Activated T-cell treated with anti-CD3 and anti-CD28 coated beads, Interleukin-2, amount 50 U/mL, for 72 hours (primary cell): ENCODE measurements at places on chromosomes 16 and 17.

- H3K36me3 ChIP-seq, result no peaks in the 10 kb centered on the region
- DNase-seq, result no peak
- no peak overlapping the region for H3K27ac ChIP-seq
- no peak overlapping the region for H3K4me3 ChIP-seq
- no peaks in the 10 kb centered on the region for H3K27me3 ChIP-seq
These were observed 38.2 kb upstream of the PVALEF start for GRCh38 chr17:81127133-81127455.

- peaks cover 16% of the 10 kb centered on the region for H3K4me1 ChIP-seq
- peak; percentile 22 for DNase-seq
- no peaks in the 10 kb centered on the region for H3K27me3 ChIP-seq
- H3K27ac ChIP-seq, result peak overlapping the region; percentile 42
These were observed 680 bp downstream of the ZNF629 start for GRCh38 chr16:30786115-30786935.

DNA sequence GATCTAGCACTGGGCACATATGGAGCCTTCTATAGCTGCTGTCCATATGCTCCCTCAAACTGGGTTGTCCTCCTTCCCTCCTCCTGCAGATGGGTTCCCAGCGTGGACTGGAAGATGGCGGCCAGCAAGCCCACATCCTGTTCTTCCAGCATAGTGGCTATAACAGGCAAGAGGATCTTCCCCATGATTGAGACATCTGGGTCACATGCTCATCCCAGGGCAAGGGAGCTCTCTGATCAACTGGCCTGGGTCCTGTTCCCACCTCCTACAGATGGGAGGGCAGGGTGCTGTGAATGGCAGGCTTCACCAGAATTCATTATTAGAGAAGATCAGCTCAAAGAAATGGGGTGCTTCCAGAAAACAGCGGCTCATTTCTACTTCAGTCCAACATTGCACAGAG is 210.2 kb downstream of the PARN start:
- no peak for DNase-seq
- H3K36me3 ChIP-seq, result peaks cover 2% of the 10 kb centered on the region
- H3K27ac ChIP-seq, result no peak overlapping the region

- H3K27ac ChIP-seq, result no peak overlapping the region
- H3K4me3 ChIP-seq, result no peak overlapping the region
- H3K27me3 ChIP-seq, result peaks cover 24% of the 10 kb centered on the region
- H3K36me3 ChIP-seq, result no peaks in the 10 kb centered on the region
- no peaks in the 10 kb centered on the region for H3K4me1 ChIP-seq
These were observed 123.4 kb downstream of the ASIC2 start for GRCh38 chr17:33169580-33170285.

DNA sequence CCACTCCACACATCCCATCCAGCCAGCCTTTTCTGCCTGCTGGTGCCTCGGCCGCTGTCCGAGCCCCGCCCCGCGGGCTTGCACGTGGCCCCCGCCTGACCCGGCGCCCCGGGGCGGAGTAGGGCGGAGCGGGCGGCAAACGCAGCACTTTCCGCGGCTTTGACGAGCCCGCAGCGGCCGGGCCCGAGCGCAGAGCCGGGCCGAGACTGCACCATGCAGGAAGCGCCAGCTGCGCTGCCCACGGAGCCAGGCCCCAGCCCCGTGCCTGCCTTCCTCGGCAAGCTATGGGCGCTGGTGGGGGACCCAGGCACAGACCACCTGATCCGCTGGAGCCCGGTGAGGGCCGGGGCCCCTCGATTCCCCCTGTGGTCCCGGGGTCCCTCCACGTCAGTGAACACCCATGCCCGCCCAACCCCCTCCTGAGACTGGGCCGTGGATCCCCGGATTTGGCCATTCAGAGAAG is at the start of gene HSF4:
Gene HSF4 (plus strand): TSS at position 147 of the 463 bp plus-strand sequence. CDS start 67 bp downstream, at position 214.
- peaks cover 51% of the 10 kb centered on the region for H3K27me3 ChIP-seq
- no peak for DNase-seq
- H3K4me1 ChIP-seq, result peaks cover 48% of the 10 kb centered on the region
- H3K27ac ChIP-seq, result no peak within 1 kb of the TSS
- peak within 1 kb of the TSS; percentile 75 for H3K4me3 ChIP-seq

- H3K4me3 ChIP-seq, result peak overlapping the region; percentile 94
- H3K27me3 ChIP-seq, result no peaks in the 10 kb centered on the region
- peak; percentile 71 for DNase-seq
- peaks cover 18% of the 10 kb centered on the region for H3K36me3 ChIP-seq
- peak overlapping the region; percentile 96 for H3K27ac ChIP-seq
These were observed 3.8 kb downstream of the RNF213 start for GRCh38 chr17:80264205-80265075.

GRCh38 chr16:64421515-64421914 is 700.3 kb downstream of the CDH11 start:
- no peak overlapping the region for H3K4me3 ChIP-seq
- H3K4me1 ChIP-seq, result no peaks in the 10 kb centered on the region
- H3K36me3 ChIP-seq, result peaks cover 2% of the 10 kb centered on the region
- no peak overlapping the region for H3K27ac ChIP-seq
- H3K27me3 ChIP-seq, result no peaks in the 10 kb centered on the region
